ENCODE measurements at places on chromosomes 16 and 17.

DNA sequence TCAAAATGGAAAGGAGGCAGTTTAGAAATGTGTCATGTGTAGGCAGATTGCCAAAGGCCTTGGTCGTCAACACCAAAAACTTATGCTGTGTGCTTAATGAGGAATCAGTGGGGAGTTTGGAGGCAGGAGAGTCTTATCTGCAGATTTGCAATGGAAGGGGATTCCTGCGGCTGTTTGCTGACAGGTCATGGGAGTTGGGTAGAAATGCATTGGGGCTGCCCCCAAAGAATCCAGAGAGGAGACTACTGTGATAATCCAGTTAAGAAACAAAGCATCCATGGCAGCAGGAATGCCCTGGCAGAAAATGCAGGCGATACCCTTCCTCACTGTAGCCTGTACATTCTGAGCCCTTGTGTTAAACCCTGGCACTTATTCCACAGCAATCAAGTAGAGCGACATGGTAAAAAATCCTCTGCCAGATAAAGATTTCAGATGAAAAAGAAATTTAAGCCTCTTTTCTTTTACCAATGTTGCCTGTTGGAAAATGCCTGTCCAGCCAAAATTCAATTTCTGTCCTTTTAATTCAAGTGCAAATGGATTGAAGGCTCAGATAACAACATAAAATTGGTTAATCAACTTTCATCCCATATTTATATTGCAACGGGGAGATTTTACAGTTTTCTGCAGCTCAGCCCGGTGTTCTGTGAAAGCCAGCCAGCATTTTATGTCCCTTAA lies 491.0 kb upstream of the CDH5 start:
- peak; percentile 62 for DNase-seq

DNA sequence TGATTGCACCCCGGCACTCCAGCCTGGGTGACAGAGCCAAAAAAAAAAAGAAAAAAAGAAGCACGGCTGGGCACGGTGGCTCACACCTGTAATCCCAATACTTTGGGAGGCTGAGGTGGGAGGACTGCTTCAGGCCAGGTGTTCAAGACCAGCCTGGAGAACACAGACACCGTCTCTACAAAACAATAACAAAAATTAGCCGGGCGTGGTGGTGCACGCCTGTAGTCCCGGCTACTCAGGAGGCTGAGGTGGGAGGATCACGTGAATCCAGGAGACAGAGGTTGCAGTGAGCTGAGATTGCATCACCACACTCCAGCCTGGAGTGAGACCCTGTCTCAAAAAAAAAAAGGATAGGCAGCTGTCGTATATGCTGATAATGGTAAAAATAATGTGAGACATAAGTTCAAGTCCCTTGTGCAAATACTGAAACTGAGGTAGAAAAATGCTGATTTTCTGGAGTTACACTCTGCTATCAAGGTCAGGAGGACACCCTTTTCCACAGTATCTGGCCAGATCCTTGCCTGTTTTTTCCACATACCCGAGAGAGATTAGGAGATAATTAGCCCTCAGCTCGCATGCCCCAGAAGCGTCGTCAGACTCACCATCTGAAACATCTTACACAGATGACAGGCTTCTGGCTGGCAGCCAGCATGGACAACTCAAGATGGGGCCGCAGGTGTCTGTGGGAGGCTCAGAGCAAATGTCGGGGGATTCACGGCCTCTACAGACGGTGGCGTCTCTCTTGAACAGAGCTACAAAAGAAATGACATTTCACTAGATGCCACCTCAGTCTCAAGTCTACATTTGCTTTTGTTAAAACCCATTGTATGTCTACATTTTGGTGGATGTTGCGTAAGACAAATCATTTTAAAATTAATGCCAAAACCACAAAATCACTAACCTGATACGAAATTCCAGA lies 36.8 kb downstream of the WDR45B start:
- DNase-seq: peak; percentile 74

DNA sequence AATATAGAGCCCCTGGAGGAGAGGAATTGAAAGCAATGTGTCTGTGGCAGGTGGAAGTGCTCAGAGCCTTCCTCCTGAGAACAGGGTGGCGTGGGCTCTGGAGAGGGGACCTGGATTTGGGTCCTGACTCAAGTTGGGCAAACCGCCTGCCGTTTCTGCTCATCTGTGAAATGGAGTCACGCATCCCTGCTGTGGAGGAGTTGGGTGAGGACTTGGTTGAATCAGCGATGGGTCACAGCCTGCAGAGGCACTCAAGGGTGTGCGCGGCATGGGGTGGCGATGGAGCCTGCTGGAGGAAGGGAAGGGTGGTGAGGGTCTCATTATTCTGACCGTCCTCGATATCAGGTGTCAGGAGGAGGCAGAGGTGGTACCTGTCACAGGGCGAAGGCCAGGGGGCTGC lies 3.1 kb downstream of the ADAD2 start:
- no peak for DNase-seq

- DNase-seq: no peak
Measured at GRCh38 chr16:12358898-12359297, 382.4 kb downstream of the SNX29 start.

- no peak for DNase-seq
Measured at GRCh38 chr16:6189216-6189615, 1091.6 kb upstream of the EEF2KMT start.

- no peak for DNase-seq
Measured at GRCh38 chr16:3459401-3460090, 16.1 kb downstream of the NAA60 start.

DNA sequence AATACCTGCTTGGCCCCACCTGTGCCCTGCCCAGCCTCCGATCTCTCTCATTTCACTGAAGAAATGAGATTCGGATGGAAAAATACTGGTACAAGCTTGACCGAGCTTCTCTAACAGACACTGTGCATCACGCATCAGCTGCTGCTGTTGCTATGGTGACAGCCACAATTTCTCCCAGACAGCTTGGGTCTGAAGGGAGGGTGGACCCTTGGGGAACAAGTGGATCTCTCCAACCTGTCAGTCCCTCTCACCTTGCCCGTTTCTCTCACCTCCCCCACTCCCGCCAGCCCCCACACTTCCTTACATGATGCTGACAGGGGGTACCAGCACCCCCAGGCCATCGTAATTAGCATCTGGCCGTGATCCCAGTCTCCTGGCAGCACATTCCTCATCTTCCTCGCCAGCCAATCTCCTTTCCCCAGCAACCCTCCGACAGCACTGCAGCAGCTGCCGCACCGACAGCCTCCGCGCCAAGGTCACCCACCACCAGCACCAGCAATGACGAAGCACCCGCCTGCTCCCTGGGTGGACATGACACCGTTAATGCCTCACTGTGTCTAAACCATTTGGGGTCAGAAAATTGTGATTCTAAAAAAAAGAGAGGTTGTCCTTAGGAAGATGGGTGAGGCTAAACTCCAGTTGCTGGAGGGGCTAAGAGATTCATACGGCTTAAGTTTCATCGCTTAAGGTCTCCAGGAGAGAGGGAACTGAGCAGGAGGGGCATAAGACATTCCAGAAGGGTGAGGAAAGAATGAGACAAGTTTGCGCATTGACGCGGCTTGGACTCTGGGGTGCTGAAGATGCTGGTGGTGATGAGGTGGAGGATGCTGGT lies 58.6 kb upstream of the TNRC6A start:
- peak; percentile 89 for DNase-seq

DNA sequence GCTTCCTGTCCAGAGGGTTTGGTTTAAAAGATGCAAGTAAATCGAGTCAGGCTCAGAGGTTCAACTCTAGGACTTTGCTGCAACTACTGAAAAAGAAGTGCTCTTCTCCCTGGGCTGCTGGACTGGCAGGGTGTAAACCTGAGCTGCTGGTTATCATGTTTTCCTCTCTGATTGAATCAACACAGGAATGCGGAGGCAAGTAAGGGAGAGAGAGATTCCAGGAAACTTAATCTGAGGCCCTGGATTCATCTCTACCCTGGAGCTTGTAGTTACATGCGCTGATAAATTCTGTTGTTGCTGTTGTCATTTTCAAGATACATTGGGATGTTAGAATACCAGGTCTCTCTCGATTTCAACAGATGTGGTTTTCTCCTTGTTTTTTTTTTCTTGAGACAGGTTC lies 8.2 kb upstream of the HS3ST3A1 start:
- DNase-seq: peak; percentile 71

- no peak for DNase-seq
Measured at GRCh38 chr17:55762086-55762858, 11.4 kb downstream of the PCTP start.

GRCh38 chr17:38428112-38428642 lies at the start of gene ARHGAP23:
ARHGAP23 (plus strand) TSS chr17:38428464; CDS start chr17:38428486, 22 bp downstream.
- DNase-seq: peak; percentile 85

GRCh38 chr16:23453338-23454052 lies 506 bp upstream of the COG7 start:
- no peak for DNase-seq

DNA sequence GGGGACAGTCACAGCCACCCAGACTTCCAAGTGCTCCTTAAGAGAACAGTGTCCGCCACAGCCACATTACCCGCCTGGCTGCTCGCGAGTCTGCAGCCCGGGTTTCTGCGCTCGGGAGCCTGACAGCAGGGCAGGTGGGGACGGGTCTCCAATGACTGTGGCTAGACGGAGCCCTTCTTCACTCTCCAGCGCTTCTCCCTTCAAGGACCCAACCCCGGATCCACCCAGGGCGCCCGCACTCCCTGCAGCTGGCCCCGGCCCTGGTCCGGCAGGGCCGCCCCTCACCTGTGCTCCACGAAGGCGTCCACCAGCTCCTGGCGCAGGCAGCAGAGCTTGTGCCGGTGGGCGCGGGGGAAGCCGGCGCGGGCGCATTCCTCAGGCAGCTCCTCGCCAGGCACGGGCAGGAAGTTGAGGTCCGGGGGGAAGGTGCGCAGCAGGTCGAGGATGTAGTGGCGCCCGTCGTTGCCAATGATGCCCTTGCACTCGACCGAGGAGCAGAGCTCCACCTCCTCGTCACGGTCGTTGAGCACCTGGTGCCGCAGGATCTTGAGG lies 13.9 kb downstream of the CLUH start:
- DNase-seq: no peak

GRCh38 chr17:57861000-57861789 lies 11.4 kb upstream of the MRPS23 start:
- no peak for DNase-seq

- DNase-seq: no peak
Measured at GRCh38 chr17:78196716-78197115, 9.6 kb downstream of the AFMID start.

GRCh38 chr17:45873728-45874127 lies 20.6 kb upstream of the MAPT start:
- DNase-seq: no peak

DNA sequence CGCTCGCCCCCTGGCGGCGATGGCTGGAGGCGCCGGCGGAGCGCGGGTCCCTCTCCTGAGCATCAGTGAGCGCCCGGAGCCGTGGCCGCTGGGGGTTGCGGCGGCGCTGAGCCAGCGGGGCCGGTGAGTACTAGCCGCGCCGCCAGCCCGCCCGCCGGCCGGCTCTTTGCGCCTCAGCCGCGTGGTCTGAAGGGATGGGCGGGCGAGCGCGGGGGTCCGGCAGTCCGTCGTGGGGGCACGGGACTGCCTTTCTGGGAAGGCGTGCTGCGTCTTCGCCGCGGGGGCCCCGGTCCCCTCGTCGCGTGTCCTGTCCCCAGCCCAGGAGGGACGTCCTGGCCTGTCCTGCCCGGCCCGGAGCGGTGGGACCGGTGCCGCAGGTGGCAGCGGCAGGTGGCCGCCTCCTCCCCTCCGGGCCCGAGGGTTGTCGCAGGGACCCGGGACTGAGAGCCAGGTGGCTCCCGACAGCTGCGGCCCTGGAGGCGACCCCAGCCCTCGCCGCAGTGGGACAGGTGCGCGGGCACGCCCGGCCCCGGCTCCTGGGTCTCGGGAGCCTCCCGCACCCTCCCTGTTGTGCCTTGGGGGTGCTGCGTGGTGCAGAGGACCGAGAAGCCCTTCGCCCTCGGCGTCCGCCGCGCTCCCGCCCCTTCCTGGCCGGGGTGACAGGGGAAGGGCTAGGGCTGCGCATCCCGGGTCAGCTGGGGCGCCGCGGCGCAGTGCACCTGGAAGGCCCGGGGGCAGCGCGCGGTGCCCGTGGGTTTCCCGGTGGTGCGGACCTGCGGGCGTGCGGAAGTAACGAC lies at the start of gene SPECC1:
TSS of gene SPECC1 (plus strand) at position 58 of the 797 bp plus-strand sequence. CDS start 87,293 bp downstream, outside the sequence.
- DNase-seq: peak; percentile 59

- peak; percentile 74 for DNase-seq
Measured at GRCh38 chr16:11801481-11802021, 4.5 kb upstream of the ZC3H7A start.

- peak; percentile 47 for DNase-seq
Measured at GRCh38 chr16:74107795-74108610, 188.6 kb upstream of the PSMD7 start.

DNA sequence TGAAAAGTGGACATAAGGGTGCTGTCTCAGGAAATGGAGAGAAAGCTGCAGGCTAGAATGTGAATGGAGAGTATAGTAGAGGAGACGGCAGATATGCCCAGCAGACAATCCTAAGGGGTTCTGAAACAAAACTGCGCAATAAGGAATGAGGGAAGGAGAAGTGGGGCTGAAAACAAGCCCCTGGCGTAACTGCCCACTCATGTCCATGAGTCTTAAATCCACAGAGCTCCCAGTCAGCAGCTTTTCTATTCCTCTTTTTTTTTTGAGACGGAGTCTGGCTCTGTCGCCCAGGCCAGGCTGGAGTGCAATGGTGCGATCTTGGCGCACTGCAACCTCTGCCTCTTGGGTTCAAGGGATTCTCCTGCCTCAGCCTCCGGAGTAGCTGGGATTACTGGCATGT lies 5.9 kb downstream of the STRADA start:
- no peak for DNase-seq

DNA sequence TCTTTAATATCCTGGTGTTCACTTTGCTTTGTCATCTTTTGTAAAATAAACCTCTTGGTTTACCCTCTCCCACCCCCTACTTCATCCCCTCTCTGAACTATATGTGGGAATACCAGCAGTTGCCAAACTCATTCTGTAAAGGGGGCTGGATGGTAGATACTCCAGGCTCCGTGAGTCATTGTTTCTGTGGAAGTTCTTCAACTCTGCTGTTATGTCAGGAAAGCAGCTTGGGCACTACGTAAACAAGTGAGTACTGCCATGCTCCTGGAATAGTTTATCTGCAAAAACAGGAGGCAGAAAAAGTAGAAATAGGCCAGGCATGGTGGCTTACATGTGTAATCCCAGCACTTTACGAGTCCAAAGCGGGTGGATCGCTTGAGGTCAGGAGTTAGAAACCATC lies 17.6 kb downstream of the MVP start:
- DNase-seq: no peak
